Thyroid gland (tissue), 4 donors: ENCODE measurements at places on chromosomes 7 and 10.

- DNase-seq = no peak
Observed at GRCh38 chr7:112124061-112124766, 82.0 kb downstream of the DOCK4 start.

GRCh38 chr7:107874605-107875446 lies 16.2 kb upstream of the DLD start:
- DNase-seq = peak; percentile 22

- DNase-seq = no peak
Observed at GRCh38 chr10:25280573-25280972, 105.8 kb downstream of the GPR158 start.

DNA sequence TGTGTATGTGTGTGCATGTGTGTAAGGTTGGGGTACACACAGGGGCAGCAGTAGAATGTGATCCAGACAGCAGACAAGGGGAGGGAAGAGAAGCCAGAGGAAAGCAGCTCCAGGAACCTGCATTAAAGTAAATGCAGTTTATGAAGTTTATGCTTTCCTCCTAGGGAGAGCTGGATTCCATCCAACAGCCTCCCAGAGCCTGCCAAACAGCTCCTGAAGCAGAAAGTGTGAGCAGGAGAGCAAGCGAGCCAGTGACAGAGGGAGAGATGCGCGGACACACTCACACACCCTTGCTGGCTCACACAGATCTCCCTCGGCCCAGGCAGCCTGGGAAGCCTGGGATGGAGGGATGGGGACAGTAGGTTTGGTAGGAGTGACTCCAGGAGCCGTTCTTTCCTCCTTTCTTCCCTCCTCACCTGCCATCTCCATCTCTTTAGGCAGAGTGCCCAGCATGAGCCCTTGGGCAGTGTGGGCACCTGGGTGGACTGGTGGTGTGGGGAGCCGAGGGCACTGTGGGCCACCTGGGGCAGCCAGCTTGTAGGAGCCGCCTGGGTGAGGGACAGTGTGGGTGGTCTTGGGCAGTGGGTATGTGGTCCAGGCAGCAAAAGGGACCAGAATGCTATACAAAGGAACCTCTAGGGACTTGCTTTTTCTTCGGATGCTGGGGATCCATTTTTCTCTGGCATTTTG lies 46.1 kb downstream of the PAX2 start:
- peak; percentile 42 for DNase-seq

DNA sequence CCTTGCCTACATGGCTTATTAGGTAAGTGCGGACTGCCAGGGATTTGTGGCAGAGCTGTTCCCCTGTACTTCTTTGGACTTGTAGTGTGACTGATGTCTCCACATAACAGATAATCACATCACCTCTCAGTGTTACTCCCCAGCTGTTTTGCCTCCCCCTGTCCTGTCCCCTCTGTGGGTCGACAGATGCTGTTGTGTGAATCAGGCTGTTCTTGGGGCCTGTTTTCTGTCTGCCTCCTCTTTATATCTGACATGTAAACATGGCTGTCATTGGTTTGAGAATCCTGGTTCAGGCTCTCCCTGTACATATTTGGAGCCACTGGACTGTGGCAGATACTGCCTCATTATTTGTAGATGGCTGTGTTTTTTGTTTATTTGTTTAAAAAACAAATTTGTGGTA lies 22.7 kb downstream of the CCNY start:
- no peak for DNase-seq

DNA sequence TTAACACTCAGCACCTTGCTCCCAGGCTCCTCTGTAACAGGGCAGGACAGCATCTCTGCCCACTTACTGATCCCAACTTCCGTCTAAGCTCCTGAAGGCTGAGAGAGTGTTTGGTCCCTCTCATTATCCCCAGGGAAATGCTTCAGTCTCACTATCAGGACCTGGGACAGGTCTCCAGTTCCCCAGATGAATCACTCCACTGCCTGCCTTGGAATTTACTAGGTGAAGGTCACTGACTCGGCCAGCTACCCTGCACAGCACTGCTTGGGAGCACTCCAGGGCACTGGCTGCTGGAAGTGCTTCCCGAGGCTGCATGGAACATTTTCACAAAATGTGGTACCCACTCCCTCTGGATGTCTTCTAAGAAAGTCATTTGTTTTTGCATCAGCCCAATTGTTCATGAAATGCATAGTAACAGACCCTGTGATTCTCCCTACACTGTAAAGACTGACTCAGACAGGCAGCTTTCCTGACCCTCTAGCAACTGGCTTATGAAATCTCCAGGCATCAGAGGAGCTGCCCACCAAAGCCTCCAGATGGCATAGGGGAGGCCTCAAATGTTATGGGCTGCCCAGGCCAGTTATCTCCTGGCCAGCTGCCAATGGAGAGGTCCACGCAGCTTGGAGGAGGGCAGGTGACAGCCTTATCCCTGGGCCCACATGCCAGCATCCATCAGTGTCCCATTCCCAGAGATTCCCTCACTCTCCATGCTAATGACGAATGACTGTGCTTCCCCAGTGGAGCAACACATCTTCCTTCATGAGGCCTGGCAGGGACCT lies 89.1 kb downstream of the GFRA1 start:
- DNase-seq = no peak

- DNase-seq = peak; percentile 97
Observed at GRCh38 chr10:92757066-92757710, 67.4 kb downstream of the HHEX start.

DNA sequence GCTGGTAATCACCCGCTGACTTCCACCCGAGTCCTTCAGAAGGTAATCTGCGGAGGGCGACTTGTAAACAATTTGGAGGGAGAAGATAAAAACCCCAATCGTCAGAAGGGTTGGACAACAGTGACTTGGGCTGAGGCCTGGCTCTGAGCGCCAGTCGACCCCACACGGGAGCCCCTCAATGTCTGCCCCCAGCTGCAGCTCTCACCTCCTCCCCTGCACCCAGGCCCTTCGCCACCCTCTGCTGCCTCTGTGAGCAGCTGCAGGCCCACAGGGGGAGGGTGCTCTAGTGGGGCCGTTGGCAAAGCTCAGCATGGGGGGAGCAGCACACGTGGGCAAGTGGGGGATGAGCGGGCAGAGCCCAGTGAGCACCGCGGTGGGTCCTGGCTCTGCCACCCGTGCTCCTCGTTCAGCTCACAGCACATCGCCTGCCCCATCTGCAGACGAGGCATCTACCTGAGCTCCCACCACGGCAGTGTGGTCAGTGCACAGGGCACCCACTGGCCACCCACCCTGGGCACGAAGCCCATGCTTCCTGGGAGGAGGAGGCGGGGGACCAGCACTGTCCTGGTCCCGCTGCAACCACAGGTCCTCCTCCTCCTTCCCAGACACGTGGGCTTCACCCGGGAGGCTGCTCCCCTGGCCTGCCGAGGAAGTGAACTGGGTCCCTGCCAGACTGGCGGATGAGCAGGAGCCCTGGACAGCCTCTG lies 280.5 kb downstream of the ELFN1 start:
- DNase-seq = no peak

- no peak for DNase-seq
Observed at GRCh38 chr7:134654104-134654775, 7.6 kb downstream of the BPGM start.

DNA sequence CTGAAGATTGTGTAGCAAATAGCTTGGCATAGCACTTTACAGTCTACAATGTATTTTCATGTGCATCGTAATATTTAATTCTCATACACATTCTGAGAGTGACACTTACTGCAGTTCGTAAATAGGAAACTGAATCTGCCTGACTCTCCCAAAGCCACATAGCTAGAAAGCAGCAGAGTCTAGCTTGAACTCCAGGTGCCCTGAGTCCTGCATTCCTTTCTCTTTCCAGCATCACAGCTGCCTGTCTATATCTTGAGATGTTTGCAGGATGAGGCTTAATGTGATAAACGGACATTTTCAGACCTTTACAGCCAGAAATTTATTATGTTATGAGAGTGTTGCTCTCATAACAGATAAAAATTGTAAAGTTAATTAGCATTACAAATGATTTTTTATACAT lies 132.9 kb upstream of the PLXDC2 start:
- no peak for DNase-seq

GRCh38 chr10:78190051-78190825 lies 156.6 kb downstream of the RPS24 start:
- no peak for DNase-seq

- DNase-seq = no peak
Observed at GRCh38 chr10:128927497-128928161, 539.4 kb upstream of the MGMT start.

DNA sequence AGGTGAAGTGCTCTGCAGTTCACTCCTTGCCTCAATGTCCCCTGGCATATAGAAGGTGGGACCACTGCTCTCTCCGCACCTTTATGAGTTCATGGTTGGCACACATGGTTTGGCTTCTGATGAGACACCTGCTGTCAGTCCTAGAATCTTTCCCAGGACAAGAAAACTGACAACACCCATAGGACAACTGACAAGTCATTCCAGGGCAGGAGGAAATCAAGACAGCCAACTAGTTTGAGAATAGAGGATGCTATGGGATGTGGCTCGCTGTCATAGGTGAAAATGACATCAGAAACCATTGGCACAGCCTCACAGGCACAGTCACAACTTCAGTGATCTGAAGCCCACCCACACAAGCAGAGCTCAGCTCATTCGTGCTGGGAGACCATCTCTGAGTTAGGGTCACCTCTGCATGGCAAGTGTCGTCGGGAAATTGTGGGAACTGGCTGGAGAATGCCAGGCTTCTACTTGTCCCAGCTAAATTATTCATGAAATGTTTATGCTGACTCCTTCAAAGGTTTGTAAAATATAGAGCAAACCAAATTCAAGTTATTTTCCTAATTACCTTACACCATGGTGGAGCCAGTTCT lies 762.4 kb downstream of the GRID1 start:
- no peak for DNase-seq

DNA sequence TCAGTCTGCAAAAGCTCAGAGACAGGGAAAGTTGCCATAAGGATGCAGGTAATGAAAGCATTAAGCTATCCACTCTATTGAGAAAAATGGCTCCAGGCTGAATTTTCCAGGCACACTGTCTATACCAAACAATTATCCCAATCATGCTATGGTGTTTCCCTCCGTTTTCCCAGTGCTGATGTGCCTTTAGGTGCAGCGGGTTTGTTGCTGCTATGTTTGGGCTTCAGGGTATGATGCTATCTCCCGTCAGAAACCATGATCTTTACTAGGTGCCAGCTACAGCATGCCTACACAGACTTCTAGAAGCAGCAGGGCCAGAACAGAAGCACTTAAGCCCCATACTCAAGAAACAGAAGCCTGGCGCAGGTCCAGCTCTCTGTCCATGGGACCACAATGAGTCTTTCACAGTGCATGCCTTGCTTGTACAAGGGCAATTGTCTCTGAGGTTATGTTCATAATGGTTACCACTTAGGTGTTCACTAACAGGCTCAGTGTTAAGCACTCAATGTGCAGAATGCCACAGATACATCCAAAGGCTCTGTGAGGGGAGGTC lies 19.4 kb downstream of the STEAP1B start:
- peak; percentile 66 for DNase-seq

GRCh38 chr7:50852901-50853300 lies 70.2 kb upstream of the GRB10 start:
- no peak for DNase-seq

- DNase-seq = no peak
Observed at GRCh38 chr7:910441-910861, 34.1 kb downstream of the GET4 start.

- DNase-seq = no peak
Observed at GRCh38 chr7:41445946-41446345, 256.9 kb downstream of the INHBA start.

DNA sequence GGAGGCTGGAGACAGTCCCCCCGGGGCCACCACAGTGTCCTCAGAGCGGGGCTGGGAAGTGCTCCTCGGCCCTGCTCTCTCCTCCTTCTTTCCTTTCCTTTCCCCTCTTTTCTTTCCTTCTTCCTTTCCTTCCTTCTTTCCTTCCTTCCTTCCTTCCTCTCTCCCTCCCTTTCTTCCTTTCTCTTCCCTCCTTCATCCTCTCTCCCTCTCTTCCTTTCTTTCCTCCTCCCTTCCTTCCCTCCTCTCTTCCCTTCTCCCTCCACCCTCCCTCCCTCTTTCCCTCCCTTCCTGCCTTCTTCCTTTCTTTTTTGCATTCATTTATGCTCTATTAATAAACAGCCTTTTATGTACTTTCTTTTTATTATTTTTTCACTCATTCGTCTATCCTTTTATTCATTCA lies 127.1 kb upstream of the TCERG1L start:
- DNase-seq = no peak

DNA sequence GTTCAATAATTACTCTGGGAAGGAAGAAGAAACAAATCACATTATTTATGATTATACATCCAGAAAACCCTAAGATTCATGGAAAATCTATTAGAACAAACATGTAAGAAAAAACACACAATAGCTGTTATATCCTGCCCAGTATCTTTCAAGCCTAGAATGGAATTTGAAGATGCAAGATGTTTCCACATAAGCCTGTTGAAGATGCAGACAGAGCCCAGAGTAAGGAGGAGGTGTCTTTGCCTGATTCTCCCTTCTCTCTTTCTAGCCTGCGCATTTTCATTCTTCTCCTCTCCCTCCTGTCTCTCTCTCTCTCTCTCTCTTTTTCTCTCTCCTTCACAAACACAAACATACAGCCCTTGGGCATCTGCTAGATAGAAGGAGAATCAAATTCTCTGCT lies 170.1 kb upstream of the INHBA start:
- no peak for DNase-seq

DNA sequence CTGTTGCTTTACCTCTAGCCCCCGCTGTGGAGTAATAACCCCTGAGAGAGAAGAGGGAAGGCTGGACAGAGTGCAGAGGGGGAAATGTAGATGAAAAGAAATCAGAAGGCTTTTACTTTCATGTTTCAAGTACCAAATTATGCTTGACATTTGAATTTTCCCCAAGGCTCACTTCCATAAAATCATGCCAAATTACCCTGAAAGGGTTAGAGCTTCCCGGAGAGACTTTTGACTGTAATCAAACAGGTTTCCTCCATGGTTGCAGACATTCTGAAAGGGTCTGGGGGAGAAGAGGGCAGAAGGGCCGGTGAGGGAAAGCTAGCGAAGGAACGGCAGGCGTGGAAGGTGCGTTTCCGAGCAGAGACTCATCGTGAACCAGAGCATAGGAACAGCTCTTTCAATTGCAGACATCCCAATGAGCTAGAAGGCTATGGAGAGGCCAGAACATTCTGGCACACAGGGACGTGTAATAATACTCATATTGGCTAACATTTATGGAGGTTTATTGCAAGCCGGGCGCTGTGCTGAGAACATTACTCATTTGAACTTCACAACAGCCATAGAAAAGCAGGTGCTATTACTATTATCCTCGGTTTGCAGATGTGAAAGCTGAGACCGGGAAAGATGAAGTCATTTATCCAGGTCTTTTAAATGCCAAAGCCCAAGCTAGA lies 620.8 kb upstream of the AUTS2 start:
- DNase-seq = no peak

GRCh38 chr7:92749832-92750446 lies 86.4 kb downstream of the CDK6 start:
- no peak for DNase-seq
